ENCODE measurements at places on chromosomes 16 and 17.

DNA sequence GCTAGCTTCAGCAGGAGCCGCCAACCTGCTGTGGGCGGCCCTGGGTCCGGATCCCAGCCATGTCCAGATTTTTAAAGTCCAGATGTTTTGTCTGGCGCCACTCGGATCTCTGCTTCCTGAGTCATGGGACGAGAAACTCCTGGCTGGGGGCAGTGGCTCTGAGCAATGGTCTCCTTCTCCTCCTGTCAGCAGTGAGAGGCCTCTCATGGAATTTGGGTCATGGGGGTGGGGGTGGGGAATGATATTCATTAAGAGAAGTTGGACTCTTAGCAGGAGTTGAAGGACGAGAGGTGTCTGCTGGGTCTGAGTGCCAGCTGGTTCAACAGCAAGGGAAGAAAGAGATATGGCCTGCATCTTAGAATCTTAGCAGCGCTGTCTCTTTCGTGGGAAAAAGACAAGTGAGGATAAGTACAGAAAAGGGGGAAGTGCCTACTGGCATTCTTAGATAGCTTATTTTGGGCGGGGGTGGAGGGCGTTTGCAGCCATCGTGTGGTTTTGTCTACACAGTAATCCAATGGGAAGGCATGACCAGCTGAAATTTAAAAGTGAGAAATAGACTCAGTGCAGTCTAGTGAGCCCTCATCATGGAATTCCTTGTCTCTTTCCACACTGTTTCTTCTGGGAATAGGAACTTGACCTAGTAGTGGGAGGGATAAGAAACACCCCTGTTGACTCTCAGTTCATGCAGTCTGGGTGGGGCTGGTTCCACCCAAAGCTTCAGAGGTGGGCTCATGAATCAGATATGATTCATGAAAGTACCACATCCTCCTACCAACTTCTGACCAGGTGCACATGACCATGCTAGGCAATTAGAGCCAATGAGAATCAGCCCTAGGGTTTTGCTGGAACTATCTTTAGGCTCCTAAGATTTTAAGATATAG lies 80.5 kb downstream of the MYH13 start:
- no peaks in the 10 kb centered on the region for H3K27me3 ChIP-seq
- no peaks in the 10 kb centered on the region for H3K36me3 ChIP-seq
- no peaks in the 10 kb centered on the region for H3K4me1 ChIP-seq
- H3K4me3 ChIP-seq = peak overlapping the region; percentile 37
- peak; percentile 20 for DNase-seq

DNA sequence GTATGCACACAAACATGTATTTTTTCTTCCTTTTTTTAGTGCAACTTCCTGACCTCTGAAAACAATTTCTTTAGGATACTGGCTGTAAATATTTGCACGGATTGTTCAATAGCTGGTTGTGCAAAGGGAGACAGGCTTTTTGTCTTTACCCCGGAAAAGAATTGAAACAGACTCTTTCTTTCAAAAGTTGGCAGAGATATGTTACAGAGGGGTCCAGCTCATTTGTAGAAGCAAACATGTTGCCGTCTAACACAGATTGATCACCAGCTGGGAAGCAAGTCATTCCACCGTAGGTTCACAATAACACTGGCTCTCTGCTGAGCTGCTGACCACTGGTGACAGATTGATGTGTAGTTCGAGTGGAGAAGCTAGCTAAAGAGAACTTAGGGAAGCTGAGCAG lies 130.9 kb downstream of the STX8 start:
- H3K27me3 ChIP-seq = no peaks in the 10 kb centered on the region
- H3K36me3 ChIP-seq = no peaks in the 10 kb centered on the region

DNA sequence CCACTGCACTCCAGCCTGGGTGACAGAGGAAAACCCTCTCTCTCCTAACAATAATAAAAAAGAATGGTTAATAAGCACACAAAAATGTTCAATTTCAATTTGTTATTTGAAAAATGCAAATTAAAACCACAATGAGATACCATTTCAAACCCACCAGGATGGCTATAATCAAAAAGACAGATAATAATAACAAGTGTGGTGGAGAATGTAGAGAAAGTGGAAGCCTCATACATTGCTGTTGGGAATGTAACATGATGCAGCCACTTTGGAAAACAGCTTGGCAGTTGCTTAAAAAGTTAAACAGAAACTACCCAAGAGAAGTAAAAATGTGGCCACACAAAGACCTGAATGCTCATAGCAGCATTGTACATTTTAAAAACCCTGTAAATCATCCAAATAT lies 51.8 kb upstream of the MAP3K14 start:
- H3K27ac ChIP-seq = no peak overlapping the region
- no peaks in the 10 kb centered on the region for H3K36me3 ChIP-seq
- H3K27me3 ChIP-seq = no peaks in the 10 kb centered on the region
- H3K4me3 ChIP-seq = no peak overlapping the region

DNA sequence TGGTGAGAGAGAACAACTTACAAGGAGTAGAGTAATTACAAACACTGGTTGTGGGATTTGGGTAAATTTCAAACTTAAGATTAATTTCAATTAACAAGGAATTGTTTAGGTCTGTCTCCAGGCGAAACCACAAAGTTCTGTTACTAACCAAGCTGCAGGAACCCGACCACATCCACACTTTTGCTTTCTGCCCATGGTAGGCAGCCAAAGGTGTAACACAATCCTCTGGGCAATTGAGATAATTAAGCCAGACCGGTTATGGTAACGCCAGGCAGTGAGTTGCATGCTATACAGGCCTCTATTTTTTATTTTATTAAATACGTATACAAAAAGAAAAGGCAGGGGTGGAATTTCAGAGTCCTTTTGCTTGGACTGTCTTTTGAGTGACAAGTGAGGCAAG lies 12.0 kb downstream of the KCNJ2 start:
- no peaks in the 10 kb centered on the region for H3K4me1 ChIP-seq
- H3K4me3 ChIP-seq = no peak overlapping the region
- no peak overlapping the region for H3K27ac ChIP-seq
- H3K27me3 ChIP-seq = no peaks in the 10 kb centered on the region

- no peak overlapping the region for H3K4me3 ChIP-seq
- no peaks in the 10 kb centered on the region for H3K4me1 ChIP-seq
- no peaks in the 10 kb centered on the region for H3K27me3 ChIP-seq
Measured at GRCh38 chr16:51697454-51697853, 546.4 kb upstream of the SALL1 start.

GRCh38 chr17:75088465-75089417 lies 987 bp downstream of the SLC16A5 start:
- peak; percentile 48 for DNase-seq
- H3K27me3 ChIP-seq = no peaks in the 10 kb centered on the region
- H3K4me3 ChIP-seq = peak overlapping the region; percentile 91
- H3K4me1 ChIP-seq = peaks cover 44% of the 10 kb centered on the region

- H3K36me3 ChIP-seq = no peaks in the 10 kb centered on the region
- no peaks in the 10 kb centered on the region for H3K27me3 ChIP-seq
- no peaks in the 10 kb centered on the region for H3K4me1 ChIP-seq
- no peak overlapping the region for H3K4me3 ChIP-seq
- H3K27ac ChIP-seq = no peak overlapping the region
- no peak for DNase-seq
Measured at GRCh38 chr17:66379544-66379943, 77.1 kb downstream of the PRKCA start.

- H3K4me3 ChIP-seq = no peak overlapping the region
- peak; percentile 6 for DNase-seq
- H3K36me3 ChIP-seq = no peaks in the 10 kb centered on the region
- no peaks in the 10 kb centered on the region for H3K27me3 ChIP-seq
- H3K27ac ChIP-seq = no peak overlapping the region
- no peaks in the 10 kb centered on the region for H3K4me1 ChIP-seq
Measured at GRCh38 chr17:10653987-10654386, 3.1 kb downstream of the MYH3 start.

DNA sequence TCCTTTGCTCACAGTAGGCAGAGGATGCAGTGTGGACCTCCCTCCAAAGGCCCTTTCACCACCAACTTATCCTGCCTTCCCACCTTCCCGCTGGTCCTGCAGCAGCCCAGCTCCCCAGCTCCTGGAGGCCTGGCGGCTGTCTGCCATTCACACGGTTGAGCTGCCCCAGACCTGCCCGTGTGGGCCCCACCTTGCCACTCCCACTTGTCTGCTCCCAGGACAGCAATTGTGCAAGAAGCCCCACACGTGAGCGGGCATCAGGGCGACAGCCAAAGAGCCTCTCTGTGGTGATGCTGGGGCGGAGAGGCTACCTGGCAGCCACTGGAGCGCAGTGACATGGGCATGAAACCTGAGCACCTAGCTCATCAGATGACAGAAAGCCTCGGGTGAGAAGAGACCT lies 248.6 kb upstream of the MAF start:
- H3K36me3 ChIP-seq = no peaks in the 10 kb centered on the region
- H3K4me3 ChIP-seq = no peak overlapping the region
- H3K4me1 ChIP-seq = no peaks in the 10 kb centered on the region
- H3K27me3 ChIP-seq = no peaks in the 10 kb centered on the region
- no peak for DNase-seq
- no peak overlapping the region for H3K27ac ChIP-seq

All from breast epithelium (tissue), 4 donors.